Midbrain (tissue), 1 donor: ENCODE measurements at places on chromosomes 12 and 14.

GRCh38 chr14:91830777-91831176 is 36.6 kb downstream of the TC2N start:
- peak; percentile 9 for DNase-seq

DNA sequence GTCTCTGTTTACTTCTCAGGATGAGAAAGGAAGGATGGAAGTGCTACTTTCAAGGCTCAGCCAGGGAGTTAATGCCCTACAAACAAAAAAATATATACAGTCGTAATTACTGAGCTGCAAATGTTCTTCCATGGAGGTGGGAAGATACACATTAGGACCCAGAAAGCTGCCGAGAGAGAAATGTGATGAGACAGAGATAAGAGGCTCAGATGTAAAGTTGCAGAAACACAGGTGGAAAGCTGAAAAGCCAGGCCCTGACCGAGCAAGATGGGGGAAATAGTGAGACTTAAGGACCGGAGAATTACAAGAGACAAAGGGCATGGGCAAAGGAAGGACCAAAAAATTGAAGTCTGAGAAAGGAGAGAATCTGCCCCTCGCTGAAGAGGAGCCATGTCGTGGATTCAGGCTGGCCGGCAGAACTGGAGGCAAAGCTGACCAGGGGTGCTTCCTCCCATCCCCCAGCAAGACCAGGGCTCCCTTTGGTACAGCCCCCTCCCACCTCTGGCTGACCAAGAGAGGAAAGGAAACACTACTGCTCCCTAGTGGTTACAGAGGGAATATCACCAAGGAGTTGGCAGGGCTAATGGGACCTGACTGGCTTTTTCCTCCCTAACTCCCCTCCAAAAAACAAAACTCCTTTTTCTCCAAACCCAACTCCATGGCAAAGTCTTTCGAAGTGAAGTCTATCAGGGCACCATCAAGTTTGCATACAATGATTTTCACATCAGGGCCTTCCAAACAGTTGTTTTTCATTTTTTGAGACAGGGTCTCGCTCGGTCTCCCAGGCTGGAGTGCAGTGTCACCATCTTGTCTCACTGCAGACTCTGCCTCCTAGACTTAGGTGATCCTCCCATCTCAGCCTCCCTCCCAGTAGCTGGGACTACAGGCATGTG is 12.1 kb downstream of the ZFHX2 start:
- DNase-seq: peak; percentile 73

- no peak for DNase-seq
Measured at GRCh38 chr12:44846826-44847225, 29.3 kb downstream of the NELL2 start.

- no peak for DNase-seq
Measured at GRCh38 chr14:20711685-20712084, 23.1 kb downstream of the ANG start.

- DNase-seq: no peak
Measured at GRCh38 chr14:106507354-106507753, 981.0 kb downstream of the TMEM121 start.

- DNase-seq: no peak
Measured at GRCh38 chr14:94389104-94389469, 685 bp upstream of the SERPINA1 start.

GRCh38 chr12:39830171-39830570 is 210.6 kb upstream of the ABCD2 start:
- no peak for DNase-seq

DNA sequence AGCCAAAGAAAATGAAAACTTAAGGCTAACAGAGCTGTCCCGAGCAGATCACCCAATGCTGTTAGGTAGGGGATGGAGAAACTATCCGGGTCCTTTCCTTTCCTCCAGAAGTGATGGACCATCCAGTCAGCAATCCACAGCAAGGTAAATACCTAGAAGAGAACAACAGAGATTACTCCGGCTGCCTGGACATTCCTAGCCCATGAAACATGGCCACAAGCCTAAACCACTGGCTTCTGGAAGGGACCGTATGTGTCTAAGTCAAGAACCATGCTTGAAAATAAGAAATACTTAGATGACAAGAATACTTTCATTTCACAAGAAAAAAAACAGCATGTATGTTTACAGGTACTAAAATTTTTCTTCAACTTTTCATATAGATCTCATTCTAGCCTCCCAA is 152.9 kb downstream of the SLC41A2 start:
- no peak for DNase-seq

DNA sequence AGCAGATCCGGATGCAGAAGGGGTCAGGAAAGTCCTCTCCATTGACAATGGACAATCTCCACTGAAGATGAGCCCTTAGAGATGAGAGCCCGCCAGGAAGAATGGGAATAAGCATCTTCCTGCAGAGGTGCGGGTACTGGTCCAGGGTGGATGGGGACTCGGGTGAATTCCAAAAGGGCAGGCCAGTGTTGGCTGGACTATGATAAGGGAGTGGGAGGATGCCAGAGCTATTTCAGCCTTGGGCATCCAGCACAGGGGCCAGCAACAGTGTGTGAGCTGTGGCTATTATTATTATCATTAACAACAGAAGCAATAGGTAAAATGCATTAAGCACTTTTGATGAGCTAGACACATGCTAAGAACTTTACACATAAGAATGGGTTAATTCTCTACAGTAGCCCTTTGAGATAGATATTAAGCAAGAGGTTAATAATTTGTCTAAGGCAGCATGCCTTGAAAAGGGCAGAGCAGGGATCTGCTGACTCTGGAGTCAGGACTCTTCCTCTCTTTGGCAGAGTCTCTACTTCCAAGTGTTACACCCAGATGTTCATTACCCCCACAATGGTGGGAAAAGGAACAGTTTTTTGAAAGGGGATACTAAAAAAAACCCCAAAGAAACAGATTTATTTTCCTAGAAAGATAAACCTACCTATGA is 55.2 kb downstream of the PRICKLE1 start:
- no peak for DNase-seq

DNA sequence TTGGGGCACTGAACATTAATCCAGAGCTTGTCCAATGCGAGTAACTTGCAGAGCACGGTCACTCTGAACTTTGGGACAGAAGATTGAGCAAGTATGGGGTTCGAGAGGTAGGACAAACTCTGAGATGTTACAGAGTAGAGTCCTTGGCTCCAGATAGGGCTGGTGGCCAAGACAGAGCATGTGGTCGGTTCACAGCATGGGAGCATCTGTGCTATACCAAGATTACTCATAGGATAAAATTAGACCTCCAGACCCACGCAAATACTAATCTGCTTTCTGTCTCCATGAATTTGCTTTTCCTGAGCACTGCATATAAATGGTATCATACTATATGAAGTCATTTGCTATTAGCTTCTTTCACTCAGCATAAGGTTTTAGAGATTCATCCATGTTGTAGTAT is 93.4 kb upstream of the TBX5 start:
- DNase-seq: no peak

GRCh38 chr12:57205186-57205585 is 11.4 kb upstream of the NXPH4 start:
- no peak for DNase-seq

DNA sequence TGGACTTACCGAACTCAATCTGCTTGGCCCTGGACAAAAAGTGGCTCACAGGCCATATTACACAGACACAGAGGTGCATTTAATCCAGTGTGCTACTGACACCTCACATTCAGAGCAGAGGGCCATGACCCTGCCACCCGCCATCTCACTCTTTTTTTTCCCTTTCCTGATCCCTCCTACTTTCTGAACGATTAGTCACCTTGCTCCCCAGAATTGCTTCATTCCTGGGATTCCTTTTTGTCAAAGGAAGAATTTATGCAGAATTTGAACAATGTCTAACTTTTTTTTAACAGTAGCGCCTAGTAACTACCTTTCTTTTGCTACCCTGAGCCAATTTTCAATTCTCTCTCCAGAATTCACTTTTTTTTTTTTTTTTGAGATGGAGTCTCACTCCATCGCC is 4.6 kb downstream of the PKP2 start:
- no peak for DNase-seq

DNA sequence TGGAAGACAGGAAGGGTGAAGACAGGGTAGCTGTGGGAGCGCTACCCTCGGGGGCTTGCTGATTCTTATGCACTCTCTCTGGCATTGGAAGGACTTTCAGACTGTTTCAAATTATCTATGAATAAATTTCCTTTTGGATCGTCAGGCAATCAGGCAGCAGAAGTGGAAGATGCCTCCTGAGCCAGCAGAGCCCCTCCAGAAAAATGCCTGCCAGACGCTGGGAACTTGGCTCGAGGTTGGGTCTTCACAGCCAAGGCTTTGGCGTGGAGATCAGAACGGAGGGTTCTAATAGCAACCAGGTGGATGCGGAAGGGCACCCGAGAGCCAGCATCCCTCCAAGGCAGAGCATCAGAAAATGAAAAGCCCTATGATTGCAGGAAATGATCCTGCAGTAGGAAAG is 119.2 kb upstream of the RFLNA start:
- no peak for DNase-seq

DNA sequence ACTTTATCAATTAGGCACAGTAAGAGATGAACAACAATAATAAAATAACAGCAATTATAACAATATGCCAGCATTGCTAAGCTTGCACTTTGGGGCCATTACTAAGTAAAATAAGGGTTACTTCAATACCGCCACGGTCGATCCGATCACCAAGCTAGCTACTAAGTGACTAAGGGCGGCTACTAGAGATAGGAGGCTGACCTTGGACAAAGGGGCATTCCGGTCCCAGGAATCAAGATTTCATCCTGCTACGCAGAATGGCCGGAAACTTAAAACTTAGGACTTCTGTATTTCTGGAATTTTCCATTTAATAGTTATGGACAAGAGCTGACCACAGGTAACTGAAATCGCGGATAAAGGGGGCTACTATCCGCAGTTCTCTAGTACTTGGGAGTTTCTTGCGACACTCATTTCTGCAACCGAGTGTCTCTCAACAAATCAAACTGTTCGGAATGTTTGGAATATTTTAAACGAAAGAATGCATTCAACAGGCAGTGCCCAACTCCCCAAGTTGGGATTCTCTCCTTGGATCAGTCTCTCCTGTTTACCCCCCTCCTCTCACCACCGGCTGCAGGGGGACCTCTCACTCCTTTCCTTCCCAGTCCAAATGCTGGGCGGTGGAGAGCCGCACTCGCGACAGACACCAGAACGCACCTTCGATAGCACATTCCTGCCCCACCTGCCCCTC is 650 bp downstream of the HEBP1 start:
- DNase-seq: peak; percentile 43

GRCh38 chr14:37230551-37231194 is 32.9 kb downstream of the MIPOL1 start:
- peak; percentile 69 for DNase-seq

DNA sequence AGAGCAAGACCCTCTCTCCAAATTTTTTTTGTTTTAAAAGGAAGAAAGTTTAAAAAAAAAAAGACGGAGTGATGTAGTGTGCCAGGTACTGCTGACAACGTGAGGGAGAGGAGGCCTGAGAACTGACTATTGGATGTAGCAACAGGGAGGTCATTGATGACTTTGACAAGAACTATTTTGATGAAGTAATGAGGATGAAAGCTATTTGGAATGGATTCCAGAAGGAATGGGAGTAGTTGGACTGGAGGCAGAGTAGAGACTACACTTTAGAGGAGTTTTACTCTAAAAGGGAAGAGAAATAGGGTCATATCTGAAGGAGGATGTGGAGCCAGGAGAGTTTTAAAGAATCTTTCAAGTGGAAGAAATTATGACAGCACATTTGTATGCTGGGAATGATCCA is 27.8 kb upstream of the SLC38A2 start:
- DNase-seq: no peak

- no peak for DNase-seq
Measured at GRCh38 chr12:45273717-45274271, 57.9 kb downstream of the ANO6 start.

- DNase-seq: no peak
Measured at GRCh38 chr12:77995436-77996167, 164.9 kb downstream of the NAV3 start.

GRCh38 chr14:83071888-83072501 is 1538.3 kb upstream of the SEL1L start:
- no peak for DNase-seq
